Stimulated activated naive CD4-positive, alpha-beta T cell treated with Interleukin-2 at 50 U/mL for 16 hours (primary cell): ENCODE measurements at places on chromosomes 4 and X.

- no peak for DNase-seq
Measured at GRCh38 chr4:88320780-88321373, 36.5 kb upstream of the PPM1K start.

DNA sequence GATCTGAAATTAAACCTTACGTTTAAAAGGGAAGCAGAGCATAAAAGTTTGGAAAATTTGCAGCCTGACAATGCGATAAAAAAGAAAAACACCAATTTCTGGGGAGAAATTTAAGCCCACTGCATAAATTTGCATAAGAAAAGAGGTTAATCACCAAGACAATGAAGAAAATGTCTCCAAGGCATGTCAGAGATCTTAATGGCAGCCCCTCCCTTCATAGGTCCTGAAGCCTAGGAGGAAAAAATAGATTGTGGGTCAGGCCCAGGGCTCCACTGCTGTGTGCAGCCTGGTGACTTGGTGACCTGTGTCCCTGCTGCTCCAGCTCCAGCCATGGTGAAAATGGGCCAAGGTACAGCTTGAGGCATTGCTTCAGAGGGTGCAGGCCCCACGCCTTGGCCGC, 264.0 kb upstream of the CT83 start:
- no peak for DNase-seq

DNA sequence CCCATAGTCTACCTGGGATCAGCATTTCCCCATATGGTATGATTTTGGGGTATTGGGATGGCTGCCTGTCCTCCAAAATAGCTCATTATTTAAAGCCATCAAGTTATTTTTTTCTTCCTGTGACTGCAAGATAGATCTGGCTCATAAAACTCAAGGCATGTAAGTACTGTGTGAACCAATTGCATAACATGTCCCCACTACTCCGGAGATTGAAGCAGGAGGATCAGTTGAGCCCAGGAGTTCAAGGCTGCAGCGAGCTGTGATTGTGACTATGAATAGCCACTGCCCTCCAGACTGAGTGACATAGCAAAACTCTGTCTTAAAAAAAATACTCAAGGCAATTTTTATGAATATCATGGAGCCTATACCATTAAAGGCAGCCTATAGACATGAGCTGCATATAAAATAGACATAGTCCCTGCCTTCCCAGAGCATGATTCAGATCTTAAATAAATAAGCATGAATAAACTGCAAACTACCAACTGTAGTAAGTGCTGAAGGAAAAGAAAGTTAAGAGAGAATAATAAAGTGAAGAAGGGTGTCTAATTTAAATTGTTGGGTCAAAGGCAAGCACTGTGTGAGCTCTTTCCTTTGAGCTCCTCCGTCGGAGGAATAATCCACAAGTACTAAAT, 16.9 kb upstream of the MMAA start:
- no peak for DNase-seq

GRCh38 chrX:96685210-96686099, 813 bp downstream of the DIAPH2 start:
- peak; percentile 45 for DNase-seq

DNA sequence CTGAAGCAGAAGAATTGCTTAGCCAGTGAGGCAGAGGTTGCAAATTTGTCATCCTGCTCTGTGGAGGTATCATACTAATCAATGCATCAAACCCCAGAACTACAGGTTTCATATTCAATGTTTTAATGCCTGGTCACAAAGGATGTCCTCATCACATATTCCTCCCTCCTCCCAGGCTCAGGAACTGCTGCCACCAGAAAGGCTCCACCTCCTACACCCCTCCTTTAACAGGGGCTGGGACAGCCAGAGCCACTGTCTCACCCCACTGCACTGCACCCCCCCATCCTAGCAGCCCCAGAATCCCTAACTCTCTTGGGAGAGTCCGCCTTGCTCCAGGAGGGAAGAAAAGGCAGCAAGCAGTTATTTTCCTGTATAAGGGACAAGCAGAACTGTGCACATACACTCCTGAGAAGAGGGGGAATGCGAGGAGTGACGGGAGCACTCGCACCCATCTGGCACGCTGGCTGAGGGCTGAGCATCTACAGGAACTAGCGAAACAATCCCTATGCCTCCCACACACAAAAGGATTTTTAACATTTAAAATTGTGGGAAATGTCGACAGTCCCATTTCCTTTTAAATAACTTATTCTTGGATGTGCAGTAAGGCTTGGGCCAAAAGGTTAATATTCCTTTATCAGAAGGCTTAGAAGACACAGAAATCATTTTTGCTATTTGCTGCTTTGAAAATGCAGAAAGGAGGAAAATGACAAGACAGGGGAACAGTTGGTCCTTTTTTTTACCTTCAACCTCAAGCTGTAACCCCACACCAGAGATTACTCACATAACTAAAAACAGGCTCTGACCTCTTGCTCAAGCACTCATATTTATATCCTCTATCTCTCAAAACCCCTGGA, 27.8 kb downstream of the CD99L2 start:
- no peak for DNase-seq
